Stimulated activated CD4-positive, alpha-beta T cell treated with anti-CD3 and anti-CD28 coated beads, Interleukin-15, amount 100 ng/mL, for 48 hours (primary cell): ENCODE measurements at places on chromosomes 7 and 10.

GRCh38 chr10:14500172-14500765 lies 169.5 kb upstream of the FRMD4A start:
- DNase-seq, result no peak

- no peak for DNase-seq
Measured at GRCh38 chr7:5545222-5545914, 121.7 kb upstream of the TNRC18 start.

DNA sequence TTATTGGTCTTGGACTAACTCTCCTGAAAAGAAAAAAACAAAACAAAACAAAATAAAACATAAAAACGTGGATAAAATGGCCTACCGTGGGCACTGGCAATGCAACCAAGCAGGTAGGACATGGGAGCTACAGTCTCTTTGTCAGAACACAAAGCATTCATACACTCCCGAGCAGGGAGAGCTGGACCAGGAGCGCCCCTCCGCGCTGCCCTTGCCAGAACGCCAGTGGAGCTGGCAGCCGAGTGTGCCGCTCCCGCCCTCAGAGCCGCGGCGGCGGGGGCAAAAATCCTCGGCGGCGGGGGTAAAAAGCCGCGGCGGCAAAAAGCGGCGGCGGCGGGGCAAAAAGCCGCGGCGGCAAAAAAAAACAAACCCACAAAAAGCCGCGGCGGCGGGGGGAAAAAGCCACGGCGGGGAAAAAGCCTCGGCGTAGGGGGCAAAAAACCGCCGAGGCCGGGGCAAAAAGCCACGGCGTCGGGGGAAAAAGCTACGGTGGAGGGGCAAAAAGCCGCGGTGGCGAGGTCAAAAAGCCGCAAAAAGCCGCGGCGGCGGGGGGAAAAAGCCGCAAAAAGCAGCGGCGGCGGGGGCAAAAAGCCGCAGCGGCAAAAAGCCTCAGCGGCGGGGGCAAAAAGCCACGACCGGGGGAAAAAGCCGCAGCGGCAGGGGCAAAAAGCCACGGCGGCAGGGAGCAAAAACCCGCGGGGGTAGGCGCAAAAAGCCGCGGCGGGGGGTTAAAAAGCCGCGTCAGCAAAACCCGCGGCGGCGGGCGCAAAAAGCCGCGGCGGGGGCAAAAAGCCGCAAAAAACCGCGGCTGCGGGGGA lies 418.1 kb downstream of the ZNF716 start:
- DNase-seq, result no peak

- DNase-seq, result no peak
Measured at GRCh38 chr10:5103481-5103880, 9.3 kb downstream of the AKR1C3 start.

- no peak for DNase-seq
Measured at GRCh38 chr7:131627735-131628190, 71.3 kb upstream of the PODXL start.

DNA sequence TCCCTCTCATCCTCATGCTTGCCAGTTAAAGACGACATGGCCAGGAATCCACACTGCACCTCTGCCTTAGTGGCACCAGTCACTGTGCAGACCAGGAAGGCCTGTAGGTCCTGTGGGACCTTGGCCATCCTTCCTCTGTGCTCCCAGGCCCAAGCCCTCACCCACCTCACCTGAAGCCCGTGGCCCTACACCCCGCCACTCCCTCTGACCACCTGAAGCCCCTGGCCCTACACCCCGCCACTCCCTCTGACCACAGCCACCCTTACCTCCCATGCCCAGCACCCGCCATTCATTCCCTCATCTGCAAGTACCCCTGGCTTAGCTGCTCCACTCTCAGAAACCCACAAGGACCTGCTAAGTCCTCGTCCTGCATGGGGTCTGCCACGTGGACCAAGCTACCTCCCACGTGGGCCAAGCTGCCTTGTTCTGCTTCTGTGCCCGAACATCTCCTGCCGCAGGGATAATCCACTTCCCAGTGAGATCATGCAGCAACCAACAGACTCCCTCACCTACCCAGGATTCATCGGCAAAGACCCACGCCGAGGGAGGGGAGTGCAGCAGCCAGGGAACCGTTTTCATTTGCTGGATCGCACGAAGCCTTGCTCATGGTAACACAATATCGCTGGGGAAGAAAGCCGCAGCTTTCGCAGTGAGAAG lies 151.2 kb downstream of the TCERG1L start:
- no peak for DNase-seq

GRCh38 chr7:23347033-23347681 lies 48.0 kb downstream of the MALSU1 start:
- no peak for DNase-seq

DNA sequence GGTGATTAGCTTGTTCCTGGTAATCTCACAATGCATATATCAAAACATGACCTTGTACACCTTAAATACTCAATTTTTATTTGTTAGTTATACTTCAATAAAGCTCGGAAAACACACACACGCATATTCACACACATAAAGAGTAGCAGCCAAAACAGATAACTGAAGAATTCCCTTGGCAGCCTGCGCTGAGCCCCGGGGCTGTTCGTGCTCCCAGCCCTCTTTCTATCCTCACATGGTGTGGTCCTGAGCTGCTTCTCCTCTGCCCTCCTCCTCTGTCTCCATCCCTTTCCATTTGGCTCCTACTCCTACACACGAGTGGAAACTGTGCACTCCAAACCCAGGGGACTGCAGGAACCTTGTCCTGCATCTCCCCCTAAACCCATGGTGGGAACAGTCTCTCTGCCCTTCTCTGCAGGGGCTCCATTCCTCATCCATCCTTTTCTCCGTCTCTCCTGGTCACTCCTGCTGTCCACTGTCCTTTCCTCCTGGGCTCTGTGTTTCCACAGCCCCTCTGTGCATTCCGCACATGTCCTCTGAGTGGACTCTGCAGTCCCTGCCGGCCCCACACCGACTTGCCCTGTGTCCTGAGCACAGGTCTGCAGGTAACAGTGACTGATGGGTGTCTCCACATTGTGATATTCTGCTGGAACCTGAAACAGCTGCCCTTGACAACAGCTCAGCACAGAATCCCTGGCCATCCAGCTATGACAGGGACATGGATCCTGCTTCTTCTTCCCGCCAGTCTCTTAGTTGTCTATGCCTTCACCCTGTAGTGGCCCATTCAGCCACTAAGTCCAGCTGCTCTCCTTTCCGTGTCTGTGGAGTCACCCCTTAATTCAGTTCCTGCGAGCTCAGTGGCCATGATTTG lies 216.8 kb upstream of the ZNF32 start:
- no peak for DNase-seq

GRCh38 chr10:97456034-97456685 lies 10.2 kb downstream of the ZDHHC16 start:
- DNase-seq, result no peak

GRCh38 chr10:89567576-89568245 lies 32.3 kb upstream of the SLC16A12 start:
- DNase-seq, result no peak

GRCh38 chr7:77415823-77416620 lies at the start of gene GSAP:
TSS of gene GSAP (minus strand) at chr7:77416349. CDS start at chr7:77416321, 28 bp downstream.
- peak; percentile 9 for DNase-seq

DNA sequence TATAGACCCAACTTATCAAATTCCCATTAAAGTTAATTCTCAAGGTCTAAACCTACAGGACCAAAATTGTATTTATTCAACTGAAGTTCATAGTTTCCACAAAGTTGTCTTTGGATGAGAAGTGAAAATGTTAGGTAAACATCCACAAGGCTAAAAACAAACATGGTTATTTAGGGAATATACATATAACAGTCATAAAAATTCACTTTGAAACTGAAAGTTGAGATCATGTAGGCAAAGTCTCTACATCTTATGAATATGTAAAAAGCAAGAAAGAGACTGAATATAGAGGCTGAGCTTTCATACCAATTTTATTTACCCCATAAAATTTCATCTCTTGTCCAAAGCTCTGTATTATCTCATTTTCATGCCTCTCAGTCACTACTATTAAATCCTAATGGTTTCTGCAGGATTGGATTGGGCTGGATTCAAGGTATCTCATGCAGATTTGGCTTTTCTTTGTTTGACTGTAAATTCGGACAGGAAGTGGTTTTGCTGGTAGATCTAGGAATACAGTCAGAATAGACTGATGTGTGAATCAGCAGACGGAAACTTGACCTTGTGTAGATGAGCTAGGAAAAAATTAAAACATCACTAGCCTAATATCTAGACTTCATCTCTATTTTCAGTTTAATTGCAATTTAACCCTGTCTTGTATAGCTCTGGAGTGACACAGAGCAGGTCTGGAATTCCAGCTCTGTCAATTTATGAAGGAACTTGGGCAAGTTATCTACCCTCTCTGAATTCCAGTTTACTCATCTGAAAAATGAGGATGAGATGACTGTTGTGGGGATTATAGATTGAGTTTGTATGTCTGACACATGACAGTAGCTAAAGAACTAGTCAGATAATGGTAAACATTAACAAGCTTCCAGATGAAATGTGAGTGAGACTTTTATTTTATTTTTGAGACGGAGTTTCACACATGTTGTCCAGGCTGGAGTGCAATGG lies 27.3 kb upstream of the SKAP2 start:
- no peak for DNase-seq

GRCh38 chr10:86583983-86584382 lies 62.4 kb upstream of the WAPL start:
- no peak for DNase-seq

DNA sequence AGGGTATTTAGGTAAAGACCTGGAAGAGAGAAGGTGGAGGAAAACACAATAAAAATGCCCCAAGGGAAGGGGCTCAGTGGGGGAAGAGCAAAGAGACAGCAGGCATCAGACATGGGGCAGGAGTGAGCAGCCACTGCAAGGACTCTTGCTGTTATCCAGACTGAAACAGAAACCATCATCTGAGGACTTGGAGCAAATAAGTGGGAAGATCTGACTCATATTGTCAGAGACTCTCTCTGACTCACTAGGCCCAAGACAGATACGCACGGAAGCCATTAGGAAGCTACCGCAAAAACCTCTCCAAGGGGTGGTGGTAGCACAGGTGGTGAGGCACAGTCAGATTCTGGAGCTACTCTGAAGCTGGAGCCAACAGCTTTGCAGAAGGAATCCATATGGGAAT lies 110.7 kb downstream of the RNF32 start:
- DNase-seq, result peak; percentile 49

DNA sequence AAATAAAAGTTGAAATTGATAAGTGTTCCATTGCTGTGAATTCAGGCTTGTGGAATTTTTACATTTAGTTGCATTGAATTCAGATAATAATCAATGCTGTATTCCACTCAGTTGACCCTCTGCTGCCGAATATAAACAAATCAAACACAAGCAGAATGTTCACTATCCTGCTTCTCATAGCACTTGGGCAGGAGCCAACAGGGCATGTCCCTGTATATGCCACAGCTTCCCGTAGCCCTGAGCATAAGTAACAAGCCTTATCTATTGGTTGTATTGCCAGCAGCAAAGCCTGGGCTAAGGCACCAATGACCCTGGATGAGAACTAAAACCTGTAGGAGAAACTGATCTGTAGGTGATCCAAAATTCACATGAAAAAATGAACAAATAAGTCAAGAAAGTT lies 145.9 kb downstream of the ARHGAP12 start:
- DNase-seq, result no peak

- no peak for DNase-seq
Measured at GRCh38 chr7:8433477-8434289, at the start of gene NXPH1. TSS of gene NXPH1 (plus strand) at chr7:8433609.

DNA sequence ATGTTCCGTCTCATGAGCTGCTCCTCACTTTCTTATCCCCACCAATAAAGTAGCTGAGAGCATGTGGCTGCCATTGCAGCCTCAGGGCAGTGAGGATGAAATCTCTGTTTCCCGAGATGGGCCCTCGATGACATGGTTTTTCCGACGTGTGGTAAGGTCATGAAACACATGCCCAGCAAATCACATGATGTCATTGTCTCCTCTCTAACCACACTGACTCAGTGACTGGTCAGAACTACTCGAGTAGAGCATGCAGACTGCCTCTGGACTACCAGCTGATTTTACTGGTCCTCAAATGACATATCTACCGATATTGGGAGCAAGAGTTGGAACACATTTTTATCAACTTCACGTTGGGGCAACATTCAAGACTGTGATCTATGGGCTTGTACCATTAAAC lies 786.1 kb downstream of the CNTNAP2 start:
- DNase-seq, result no peak

DNA sequence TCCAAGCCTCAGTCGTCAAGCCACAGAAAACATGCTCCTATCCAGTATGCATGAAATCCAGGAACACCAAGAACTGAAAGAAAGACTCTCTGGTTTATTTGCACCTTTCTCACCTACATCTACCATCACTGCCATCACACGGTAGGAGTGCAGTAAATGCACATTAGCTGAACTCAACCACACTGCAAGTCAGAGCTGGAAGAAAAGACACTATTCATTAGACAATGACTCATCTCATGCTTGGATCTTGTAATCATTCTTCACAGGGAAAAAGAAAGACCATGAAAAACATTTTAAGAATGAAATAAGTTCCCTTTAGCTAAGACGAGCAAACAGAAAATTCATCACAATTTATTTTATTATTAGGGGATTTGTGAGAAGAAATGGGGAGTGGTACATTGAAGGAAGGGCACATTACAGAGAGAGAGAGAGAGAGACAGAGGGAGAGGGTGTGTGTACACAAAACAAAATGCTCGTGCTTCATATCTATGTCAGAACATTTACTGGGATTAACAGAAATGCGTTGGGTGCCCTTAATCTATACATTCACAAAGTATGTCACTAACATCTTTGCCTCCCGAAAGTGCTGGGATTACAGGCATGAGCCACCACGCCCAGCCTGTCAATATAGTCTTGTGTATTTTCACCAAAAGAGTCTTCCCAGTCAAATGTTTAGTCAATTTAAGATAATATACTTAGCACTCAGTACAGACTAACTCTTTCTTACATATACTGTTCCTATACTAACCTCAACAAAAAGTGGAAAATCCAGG lies 324.9 kb downstream of the PARD3 start:
- DNase-seq, result no peak

DNA sequence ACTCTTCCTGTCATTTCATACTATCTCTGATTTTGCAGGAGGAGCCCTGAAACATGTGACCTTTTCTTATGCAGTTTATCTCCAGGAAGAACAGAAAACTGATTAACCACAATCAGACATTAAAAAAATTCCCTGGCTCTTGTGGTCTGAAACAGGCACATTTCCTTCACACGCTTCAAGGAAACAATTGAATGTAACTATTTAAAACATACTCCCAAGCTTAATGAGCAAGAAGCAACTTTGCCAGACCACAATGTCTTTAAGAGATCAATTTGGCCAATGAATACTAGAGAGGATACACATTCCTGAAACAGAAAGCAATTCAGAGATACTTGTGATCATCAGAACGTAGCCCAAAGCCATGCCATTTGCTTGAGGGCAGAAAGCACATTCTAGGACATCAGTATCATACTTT lies 65.8 kb downstream of the PIP4K2A start:
- no peak for DNase-seq

DNA sequence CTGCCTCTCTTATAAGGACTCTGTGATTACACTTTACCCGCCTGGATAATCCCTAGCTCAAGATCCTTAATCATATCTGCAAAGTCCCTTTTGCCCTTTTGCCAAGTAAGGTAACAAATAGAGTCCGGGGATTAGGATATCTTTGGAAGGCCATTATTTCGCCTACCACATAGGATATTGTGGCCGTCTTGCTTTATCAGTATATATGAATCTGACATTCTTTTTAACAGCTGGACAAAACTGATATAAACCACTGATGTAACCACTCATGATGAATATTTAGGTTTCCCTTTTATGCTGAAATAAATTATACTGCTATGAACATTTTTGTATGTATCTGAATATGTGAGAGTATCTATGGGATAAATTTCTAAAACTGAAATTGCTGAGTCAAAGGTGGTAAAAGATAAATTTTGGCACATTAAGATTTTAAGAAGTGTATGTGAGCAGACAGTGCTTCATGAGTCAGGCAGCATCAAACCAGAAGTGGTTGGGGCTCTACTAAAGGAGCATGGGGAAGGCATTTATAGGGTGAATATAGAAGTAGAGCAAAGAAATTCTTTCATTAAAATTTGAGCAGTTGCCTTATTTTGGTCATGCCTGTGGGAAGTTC lies 44.7 kb downstream of the AVL9 start:
- no peak for DNase-seq
